ENCODE measurements at places on chromosomes 7 and 10.

DNA sequence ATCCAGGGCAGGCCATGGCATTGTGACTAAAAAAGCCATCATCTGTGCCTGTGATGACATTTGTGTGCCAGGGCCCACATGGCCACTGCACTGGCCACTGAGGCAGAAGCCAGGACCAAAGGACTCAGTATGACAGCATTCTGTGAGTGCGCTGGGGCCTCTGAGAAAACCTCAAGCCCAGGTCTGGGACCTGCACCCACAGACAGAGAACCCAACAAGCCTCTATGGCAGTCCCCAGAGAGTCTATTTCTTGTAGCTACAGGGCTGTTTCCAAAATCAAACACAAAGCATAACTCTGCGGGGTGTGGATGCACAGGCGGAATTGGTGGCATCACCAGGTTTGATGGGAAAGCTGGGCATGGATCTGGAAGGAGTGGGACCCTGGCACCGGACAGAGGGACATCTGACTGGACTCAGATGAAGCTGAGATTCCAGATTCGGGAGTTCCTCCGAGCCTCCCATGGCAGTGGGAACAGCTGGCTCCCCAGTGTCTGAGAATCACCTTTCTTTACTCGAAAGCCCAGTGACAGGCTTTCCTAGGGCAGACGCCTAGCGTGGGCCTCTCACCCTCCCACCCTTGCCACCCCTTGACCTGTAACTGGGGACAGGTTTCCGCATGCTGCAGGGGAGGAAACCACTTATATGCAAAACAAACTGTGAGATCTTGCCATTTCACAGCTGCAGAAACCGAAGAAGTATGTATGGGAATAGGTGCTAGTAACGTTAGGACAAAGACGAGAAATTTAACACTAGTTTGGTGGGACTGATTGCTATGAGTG is 70.6 kb upstream of the RHEB start:
- no peak for DNase-seq

- DNase-seq, result no peak
These were observed 6.1 kb upstream of the CYP26C1 start for GRCh38 chr10:93054486-93054885.

GRCh38 chr7:7686811-7687508 is 31.4 kb downstream of the RPA3 start:
- DNase-seq, result no peak

- DNase-seq, result no peak
These were observed at the start of gene ADIRF for GRCh38 chr10:86968271-86968993. TSS of gene ADIRF (plus strand) at chr10:86968482. CDS start at chr10:86968545, 63 bp downstream.
